ENCODE measurements at places on chromosomes 4 and X.

DNA sequence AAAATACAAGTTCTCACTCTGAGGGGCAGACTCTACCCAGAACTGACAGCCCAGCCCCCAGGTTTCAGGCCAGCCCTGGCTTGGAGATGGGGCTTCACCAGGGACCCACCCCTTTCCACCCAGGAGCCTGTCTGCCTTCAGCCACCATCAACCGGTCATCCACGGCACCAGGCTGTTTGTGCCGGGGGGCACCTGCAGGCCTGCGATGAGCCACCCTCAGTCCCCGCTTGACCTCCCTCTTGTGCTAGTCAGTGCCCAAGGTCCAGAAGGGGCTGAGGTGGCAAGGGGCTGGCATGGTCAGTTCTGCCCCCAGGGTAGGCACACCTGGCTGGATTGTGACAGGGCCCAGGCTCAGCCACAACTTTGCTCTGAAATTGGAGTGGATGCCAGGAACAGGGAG lies 82.1 kb downstream of the ADRA2C start:
- no peak for DNase-seq

DNA sequence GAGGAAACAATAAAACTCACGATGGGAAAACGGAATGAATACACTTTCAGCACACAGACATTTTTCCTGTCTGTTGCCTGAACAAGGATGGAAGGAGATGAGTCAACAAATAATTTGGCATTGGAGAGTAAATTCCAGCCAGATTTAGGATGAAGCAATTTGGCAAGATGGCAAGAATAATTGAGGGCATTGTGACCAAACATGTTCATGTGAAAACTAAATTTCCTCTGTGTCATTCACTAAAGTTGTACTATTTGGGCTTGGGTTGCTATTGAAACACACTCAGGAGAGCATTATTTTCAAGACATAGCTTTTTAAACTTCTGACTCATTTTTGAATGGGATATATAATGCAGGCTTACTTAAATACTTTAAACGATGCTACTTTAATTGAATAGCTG lies 1614.4 kb downstream of the PCDH19 start:
- no peak for DNase-seq

DNA sequence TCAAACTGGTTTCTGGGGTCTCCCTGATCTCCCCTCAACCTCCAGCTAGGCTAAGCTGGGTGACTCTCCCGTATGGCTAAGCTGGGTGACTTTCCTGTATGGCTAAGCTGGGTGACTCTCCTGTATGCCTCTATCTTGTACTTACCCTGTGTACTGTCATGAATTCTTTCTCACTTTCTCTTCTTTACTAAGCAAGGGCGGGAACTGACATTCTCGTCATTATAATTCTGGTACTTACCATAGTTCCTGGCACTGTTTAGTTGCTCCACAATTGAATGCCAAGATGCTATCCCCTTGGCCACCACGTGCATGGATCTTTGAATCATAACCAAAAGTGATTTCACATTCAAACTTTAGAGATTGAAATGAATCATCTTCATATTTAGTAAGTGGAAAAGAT lies 8.8 kb downstream of the INTU start:
- DNase-seq: no peak

- no peak for DNase-seq
These were observed 23.0 kb upstream of the DHX15 start for GRCh38 chr4:24607334-24607733.

- DNase-seq: peak; percentile 60
These were observed 142.0 kb downstream of the RTL3 start for GRCh38 chrX:78517124-78517523.

Data from activated naive CD4-positive, alpha-beta T cell treated with Interleukin-2 at 50 U/mL for 16 hours (primary cell).